Activated CD4-positive, alpha-beta T cell treated with anti-CD3 and anti-CD28 coated beads, Interleukin-2, Interleukin-6, amounts not matched to agents 100 ng/mL and 50 ng/mL, durations not matched to agents 16 hours and 8 hours (primary cell): ENCODE measurements at places on chromosomes 2 and 18.

- no peak for DNase-seq
Measured at GRCh38 chr2:127158614-127159290, 51.8 kb upstream of the BIN1 start.

- no peak for DNase-seq
Measured at GRCh38 chr18:43855376-43855775, 578.1 kb upstream of the SYT4 start.

DNA sequence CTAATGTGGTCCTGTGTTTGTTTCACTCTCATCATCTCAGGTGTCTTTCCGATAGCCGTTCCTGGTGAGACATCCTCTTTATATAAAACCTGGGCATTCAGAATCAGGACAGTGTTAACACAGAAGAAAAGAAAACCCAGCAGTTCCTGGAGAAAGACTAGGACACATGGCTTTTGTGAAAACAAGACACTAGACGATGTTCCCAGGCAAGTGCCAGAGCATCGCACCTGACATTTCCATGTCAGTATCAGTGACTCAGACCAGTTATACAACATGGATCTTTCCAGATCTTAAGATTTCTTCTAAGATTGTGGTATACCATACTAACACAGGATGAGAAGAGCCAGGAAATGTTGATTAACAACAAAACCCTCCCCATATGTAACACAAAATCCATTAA, 96.5 kb downstream of the RIF1 start:
- DNase-seq = no peak

DNA sequence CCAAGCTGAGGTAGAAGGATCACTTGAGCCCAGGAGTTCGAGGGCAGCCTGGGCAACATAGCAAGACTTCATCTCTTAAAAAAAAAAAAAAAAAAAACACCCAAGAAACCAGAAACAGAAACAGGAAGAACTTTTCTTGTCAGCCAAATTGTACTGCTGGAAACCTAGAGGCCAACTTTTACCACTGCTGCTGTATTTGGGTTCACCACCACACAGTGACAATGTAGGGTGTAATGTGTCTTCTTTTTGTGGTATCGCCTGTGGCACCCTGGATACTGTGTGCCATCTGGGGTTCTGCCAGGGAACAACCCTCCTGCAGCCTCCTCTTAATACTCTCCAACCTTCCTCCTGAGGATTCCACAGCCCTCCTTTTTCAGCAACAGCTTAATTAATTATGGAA, 72.6 kb downstream of the STK39 start:
- DNase-seq = peak; percentile 49

- no peak for DNase-seq
Measured at GRCh38 chr2:75157435-75157834, 41.9 kb downstream of the TACR1 start.

DNA sequence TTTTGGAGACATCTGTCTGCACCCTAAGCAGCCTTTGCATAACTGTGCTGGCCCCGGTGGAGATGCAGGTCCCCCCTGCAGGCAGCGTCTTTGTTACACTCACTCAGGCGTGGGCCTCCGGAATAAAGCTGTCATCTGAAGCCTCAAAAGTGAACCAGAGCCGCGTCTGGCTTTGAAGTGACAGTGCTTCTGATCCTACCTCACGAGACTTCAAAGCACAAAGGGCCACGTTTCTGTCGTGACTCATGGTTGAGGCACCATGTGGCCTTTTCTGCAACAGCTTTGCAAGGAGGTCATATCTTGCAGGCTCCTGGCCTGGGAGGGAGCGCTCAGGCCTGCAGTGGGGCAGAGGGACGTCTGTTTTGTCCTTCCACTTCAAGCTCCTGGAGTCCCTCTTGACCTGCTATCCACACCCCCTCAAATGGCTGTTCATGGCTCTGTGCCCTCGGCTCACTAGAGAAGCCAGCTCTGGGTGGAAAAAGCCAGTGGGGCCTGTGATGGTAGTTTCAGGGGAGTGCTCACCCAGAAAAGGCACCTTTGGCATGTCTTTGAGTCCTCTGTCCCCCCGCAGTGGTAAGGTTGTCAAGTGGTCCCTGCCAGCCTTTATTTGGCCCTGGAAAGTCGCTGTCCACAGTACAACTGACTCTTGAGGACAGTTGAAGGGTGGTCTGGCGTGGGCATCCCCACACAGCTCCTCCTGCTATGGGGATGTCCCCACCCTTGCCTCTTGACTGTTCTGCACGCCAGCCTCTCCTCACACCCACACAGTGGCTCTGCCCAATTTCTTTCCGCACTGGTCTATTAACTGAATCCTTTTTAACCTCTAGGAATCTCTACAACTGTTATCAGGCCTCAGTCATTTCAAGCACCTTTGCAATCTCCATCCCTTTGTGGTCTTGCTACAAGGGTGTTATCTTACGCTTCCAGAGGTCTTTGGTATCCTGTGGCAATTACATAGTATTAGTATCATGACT, 19.3 kb downstream of the GPR55 start:
- DNase-seq = peak; percentile 91

GRCh38 chr18:63187791-63188460, 131.6 kb downstream of the BCL2 start:
- DNase-seq = no peak

- no peak for DNase-seq
Measured at GRCh38 chr2:202036601-202037037, 3.0 kb downstream of the FZD7 start.
